T47D (cell line): ENCODE measurements at places on chromosomes 7 and 10.

- no peak for DNase-seq
Measured at GRCh38 chr10:125370578-125370977, 210.2 kb upstream of the CTBP2 start.

DNA sequence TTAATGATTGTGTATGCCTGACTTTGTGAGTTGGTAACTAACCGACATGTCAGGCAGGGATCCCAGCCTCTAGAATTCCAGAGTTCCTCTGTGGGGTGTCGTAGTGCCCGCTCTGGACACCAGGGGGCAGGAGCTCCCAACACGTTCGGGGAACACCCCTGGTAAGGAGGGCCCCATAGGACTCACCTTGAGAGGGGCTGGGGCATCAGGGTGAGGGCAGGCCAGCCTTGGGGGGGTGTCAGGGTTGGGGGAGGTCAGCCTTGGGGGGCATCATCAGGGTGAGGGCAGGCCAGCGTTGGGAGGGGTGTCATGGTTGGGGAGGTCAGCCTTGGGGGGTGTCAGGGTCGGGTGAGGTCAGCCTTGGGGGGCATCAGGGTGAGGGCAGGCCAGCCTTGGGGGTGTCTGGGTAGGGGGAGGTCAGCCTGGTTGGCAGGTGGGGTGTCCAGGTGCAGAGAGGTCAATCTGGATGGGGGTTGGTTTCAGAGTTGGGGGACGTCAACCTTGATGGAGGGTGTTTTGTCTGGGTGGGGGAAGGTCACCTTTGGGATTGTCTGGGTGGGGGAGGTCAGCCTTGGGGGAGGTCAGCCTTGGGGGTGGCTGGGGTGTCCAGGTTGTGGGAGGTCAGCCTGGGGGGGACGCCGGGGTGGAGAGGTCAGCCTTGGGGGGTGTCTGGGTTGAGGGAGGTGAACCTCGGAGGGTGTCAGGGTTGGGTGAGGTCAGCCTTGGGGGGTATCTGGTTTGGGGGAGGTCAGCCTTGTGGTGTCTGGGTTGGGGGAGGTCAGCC, 45.6 kb upstream of the SUN1 start:
- peak; percentile 83 for DNase-seq

- no peak for DNase-seq
Measured at GRCh38 chr10:96421995-96422394, 63.2 kb upstream of the OPALIN start.

DNA sequence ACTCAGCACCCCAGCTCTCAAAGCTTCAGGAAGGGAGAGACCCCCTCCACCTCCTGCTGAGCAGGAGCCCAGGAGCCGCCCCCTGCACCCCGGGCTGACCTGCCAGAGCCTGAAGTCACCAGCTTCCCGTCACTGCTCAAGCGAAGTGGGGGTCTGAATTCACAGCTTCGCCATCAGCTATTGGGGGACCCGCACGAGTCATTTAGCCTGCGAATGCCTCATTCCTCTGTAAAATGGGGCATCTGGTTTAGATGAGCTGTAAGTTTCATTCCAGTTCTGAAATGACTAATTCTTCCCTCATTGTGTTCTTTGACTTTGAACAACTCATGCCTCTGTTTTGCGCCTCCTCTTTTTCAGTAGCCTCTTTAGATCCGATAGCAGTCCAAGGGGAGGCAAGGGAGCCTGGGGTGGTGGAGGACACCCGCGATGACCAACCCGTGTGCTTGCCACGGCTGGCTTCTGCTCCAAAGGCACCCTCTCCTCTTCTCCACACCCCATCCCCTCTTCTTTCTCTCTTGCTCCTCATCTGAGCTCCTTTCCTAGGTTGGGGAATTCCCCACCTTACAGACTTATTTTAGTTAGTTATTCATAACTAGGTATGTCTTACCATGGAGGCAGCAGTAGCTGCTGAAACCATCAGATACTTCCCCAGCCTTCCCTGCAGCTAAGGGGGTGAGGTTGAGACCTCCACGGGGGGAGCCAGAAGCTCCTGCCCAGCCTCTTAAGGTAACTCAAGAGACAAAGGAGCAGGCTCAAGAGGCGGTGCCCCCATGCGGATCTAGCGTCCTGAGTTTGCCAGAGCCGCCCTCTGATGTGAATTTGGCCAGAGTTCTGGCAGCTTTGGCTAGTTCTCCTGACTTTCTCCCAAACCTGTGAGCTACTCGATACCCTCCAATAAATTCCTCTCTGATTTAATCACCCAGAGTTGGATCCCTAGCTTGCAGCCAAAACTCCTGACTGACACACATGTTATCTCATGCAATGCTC, 47.7 kb downstream of the RBM17 start:
- DNase-seq = no peak

DNA sequence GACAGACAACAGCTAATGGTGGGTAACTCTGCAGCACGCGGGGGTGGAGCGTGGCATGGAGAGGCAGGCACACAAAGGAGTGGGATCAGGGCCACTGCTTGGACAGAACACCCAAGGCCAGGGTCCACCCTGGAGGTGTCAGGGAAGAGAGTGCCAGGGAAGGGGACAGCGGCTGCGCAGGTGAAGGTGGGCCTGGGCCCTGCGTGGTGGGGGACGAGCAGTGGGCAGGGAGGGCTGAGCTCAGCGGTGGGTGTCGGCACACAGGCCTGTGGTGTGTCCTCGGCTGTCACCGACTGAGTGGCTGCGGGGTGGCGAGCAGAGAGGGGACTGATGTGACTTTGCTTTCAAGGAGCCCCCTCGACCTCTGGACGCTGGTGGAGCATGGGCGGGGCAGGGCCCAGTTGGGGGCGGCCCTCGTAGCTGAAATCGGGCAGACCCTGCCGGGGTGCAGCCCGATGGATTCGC, 8.4 kb upstream of the SCART1 start:
- no peak for DNase-seq

DNA sequence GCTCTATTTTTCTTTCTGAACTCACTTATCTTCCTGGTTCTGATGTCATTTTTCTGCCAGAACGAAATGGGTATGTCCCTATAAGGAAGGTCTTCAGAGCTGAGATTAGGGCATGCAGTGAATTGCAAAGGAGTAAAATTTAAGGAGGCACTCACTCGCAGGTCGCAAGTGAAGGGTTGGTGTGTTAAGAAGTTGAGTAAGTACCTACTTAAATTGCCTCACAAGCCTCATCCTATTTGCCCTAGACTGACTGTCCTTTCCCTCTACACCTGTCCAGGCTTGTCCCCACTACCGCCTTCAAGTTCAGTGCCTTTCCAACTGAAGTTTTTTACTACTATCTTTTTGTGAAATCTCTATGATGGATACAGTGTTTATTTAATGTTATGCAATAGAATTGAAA, 191.5 kb downstream of the AHR start:
- DNase-seq = peak; percentile 76

- DNase-seq = no peak
Measured at GRCh38 chr7:151394076-151395035, 15.5 kb downstream of the WDR86 start.

DNA sequence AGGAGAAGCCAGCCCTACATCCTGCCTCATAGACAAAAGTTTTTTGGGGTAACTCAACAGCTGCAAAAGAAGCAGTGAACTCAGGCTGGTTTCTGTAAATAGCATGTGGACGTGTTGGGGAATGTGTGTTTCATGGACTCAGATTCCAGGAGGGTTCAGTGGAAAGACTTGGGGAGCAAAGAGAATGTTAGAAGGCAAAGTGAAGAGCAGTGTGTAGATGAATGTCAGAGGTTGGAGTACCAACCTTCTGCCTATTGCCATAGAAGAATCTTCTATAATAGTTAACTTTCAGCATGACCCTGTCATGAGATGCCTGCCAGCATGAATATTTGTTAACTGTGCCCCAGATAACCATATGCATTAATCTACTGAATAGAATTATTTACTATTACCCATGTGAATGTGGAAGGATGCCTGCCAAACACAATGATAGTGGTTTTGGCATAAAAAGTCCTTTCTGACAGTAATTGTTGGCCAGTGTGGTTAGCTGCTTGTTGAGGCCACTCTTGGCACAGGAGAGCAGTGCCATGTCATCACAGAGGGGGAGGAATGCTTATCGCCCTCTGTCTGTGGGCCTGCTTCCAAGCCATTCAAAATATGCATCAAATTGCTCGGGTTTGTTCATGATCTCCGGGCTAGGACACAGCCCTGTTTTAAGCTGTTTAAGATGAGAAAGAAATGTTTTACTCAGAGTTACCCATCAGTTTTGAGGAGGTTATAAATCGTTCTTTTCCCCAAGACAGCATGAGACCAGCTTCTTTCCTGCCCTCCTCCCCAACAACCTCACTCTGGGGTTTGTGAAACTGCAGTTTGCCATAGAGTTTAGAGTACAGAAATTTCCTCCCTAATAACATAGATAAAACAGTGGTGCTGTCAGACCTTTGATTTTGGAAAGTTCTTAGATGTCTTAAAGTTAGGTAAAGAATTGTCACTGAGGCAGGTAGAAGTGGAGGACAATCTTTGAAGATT, 165.3 kb downstream of the WNT2 start:
- no peak for DNase-seq

DNA sequence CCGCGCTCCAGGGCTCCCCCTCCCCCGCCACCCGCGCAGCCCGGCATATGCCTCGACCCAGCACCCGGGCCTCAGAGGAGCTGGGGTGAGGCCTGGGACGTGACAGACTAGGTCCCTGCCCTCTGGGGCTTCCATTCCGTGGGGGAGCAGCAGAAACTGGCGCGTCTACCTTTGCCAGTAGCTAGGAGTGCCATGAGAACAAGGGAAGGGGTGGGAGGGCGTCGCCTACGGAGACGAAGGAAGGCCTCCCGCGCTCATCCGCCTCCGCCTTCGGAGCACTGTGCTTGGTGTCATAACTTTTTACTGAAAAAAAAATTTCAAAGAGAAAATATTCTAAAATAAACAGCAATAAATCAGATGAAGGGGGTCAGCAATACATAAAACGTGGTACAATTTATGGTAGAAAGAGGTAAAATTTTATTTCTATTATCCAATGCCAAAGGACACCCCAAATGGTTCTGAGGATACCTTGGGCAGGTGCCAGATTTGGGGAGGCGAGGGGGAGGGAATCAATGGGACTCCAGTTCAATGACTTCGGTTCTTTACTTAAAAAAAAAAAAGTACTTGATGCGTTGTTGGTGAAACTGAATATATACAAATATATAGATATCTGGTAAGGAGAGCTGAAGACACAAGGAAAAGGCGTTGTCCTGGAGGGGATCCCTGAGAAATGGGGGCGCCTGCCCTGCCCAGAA, 35.1 kb upstream of the GRID1 start:
- DNase-seq = no peak

- no peak for DNase-seq
Measured at GRCh38 chr10:30591249-30591670, 38.3 kb downstream of the LYZL2 start.

- no peak for DNase-seq
Measured at GRCh38 chr7:479115-479947, 40.3 kb downstream of the PDGFA start.

- DNase-seq = no peak
Measured at GRCh38 chr7:79563821-79564522, 110.5 kb upstream of the MAGI2 start.

GRCh38 chr7:18345641-18346234, 149.8 kb upstream of the HDAC9 start:
- no peak for DNase-seq

DNA sequence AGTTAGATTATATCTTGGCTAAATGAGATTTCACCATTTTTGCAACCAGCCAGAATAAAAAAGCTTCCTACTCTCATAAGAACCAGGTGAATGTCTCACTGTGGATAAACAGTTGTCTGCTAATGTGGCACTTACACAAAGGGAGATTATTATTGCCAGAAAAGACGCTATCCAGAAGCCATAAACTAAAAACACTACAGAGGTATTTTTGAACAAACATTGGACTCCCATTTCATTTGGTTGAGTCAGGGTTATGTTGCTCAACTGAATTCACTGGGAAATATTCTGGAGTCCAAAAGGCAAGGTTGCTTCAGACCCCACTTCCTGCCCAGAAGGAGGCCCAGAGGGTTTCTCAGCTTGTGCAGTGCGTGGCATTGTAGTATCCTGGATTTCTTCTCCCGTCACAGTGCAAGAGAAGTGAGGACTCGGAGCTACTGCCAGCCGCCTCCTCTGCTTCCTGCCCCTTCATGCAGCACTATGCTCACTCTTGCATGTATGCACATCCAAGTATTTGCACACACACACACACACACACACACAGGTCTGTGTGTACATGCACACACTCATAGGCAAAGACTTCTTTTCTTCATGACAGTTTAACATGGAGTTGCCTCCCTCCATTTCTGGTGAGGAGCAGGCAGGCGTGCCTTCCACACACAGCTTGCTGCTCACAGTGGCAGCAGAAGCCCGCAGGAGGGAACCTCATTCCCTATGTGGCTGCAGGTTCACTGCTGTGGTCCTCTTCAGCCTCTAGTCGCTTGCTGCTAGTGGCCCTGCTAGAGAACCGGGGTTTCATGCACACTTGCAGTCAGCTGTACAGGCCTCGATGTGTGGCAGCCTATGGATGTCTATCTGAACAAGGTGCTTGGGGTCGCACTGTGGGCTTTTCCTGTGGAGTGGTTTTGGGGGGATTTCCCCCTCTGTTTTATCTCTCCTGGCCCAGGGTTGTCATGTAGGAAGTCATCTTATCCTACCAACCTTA, 10.1 kb downstream of the DENND10 start:
- DNase-seq = no peak

- DNase-seq = no peak
Measured at GRCh38 chr7:2537981-2538851, 17.1 kb downstream of the BRAT1 start.

- no peak for DNase-seq
Measured at GRCh38 chr10:110500515-110500905, 2.8 kb downstream of the DUSP5 start.

GRCh38 chr10:68103901-68104300, 5.4 kb upstream of the MYPN start:
- no peak for DNase-seq

DNA sequence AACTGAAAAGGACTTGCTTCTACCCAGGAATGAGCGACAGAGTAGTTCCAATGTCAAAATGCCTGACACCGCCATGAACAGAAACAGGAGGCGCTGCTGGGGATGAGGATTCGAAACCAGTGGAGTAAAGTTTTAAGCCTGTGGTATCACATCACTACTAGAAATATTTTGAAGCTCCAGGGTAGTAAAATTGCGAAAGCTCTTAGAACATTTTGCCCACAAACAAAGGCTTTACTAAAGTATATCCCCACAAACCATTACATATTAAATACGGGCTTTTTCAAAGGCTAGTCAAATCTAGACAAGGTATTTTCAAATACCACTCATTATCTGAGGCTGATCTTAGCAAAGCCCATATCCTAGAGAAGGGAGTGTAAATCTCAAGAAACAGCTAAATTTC, 2.4 kb downstream of the PRDX3 start:
- no peak for DNase-seq

DNA sequence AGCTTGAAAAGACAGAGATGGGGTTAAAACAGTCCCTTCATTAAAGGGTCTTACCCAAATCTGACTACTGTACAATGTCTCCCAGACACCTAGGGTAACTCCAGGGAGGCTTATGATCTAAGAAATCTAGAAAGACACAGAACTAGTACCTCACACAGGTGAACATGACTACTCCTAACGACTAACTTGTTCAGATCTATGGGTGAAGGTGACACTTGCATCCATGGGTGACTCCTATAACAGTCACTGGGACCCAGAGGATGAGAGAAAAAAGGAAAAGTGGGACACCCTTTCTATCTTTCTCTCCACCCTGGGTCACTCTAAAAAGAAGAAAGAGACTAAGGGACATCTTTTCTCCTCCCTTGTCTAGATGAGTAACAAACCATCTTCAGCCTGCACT, 19.2 kb downstream of the AKR1C8 start:
- DNase-seq = peak; percentile 27
